Naive B cell (primary cell): ENCODE measurements at places on chromosomes 12 and 14.

GRCh38 chr12:105262461-105263184, 26.6 kb upstream of the APPL2 start:
- H3K4me1 ChIP-seq = peaks cover 11% of the 10 kb centered on the region
- H3K4me3 ChIP-seq = no peak overlapping the region
- H3K27ac ChIP-seq = no peak overlapping the region
- H3K27me3 ChIP-seq = peaks cover 10% of the 10 kb centered on the region

DNA sequence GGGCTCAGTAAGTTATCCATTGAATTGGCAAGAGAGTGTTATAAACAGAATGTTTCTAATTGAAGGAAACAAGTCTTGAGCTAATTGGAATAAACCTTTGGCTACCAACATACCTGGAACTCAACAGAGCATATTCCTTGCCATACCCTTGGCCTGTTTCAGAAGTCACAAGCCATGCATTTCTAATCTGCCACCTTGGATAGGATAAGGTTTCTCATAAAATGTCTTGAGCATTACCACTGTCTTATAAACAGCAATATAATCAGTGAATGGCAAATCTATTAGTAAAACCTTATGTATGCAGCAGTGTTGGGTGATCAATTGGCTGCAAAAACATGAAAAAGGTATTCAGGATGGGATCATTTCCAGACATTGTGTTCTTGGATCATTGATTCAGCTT, 765.2 kb upstream of the SEL1L start:
- no peak overlapping the region for H3K27ac ChIP-seq
- H3K27me3 ChIP-seq = no peaks in the 10 kb centered on the region
- no peak overlapping the region for H3K4me3 ChIP-seq
- H3K36me3 ChIP-seq = no peaks in the 10 kb centered on the region
- no peak for DNase-seq

DNA sequence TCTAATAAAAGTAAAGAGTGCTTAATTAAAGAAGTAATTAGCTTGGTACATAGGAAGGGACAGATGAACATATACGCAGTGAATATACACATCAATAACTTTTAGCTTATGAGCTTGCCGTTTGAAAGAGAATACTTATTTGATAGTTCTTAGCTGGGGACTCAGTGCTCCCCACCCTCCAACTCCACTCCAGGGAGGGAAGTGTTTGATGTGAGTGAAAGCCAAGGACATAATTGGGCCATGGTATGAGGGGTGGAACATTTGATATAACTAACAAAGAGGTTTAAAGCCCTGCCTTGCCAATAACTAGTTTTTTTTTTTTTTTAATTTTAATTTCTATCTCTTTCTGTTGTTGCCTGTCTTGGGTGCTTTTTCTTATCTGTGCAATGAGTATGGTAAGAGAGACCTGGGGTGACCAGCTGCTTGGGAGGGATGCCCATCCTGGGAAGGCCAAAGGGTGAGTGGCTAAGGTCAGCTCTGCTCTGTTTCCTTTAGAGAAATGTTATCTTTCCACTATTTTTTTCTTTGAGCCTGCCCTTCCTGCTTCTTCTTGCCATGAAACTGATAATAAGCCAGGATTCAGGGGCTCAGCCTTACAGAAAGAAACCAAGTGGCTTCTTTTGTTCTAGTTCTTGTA, 132.8 kb upstream of the CPSF6 start:
- H3K4me3 ChIP-seq = no peak overlapping the region
- H3K4me1 ChIP-seq = peaks cover 7% of the 10 kb centered on the region
- no peak overlapping the region for H3K27ac ChIP-seq
- H3K36me3 ChIP-seq = no peaks in the 10 kb centered on the region
- no peak for DNase-seq
- H3K27me3 ChIP-seq = no peaks in the 10 kb centered on the region

- no peaks in the 10 kb centered on the region for H3K36me3 ChIP-seq
- no peaks in the 10 kb centered on the region for H3K4me1 ChIP-seq
- H3K27me3 ChIP-seq = no peaks in the 10 kb centered on the region
- H3K4me3 ChIP-seq = no peak overlapping the region
- H3K27ac ChIP-seq = no peak overlapping the region
Measured at GRCh38 chr12:127133675-127134335, 1133.2 kb upstream of the TMEM132C start.

GRCh38 chr12:54370171-54370730, 6.0 kb upstream of the GPR84 start:
- H3K4me1 ChIP-seq = peaks cover 14% of the 10 kb centered on the region
- no peak for DNase-seq
- no peak overlapping the region for H3K4me3 ChIP-seq
- no peak overlapping the region for H3K27ac ChIP-seq

DNA sequence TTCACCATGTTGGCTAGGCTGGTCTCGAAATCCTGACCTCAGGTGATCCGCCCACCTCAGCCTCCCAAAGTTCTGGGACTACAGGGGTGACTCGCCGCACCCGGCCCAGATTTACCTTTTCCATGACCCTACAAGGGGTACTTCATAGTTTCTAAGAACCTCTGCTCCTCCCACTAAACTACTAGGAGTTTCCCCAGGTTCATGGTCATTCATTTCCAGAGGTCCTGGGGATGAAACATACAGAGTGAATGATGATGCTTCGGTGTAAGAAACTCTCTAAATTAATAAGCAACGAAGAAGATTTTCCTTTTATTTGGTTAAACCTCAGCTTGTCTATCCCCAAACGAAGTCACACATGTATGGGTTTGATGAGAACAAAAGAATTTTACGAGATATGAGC, 56.9 kb downstream of the AMN start:
- H3K4me1 ChIP-seq = peaks cover 1% of the 10 kb centered on the region
- H3K36me3 ChIP-seq = peaks cover 19% of the 10 kb centered on the region
- DNase-seq = no peak
- no peak overlapping the region for H3K4me3 ChIP-seq
- no peaks in the 10 kb centered on the region for H3K27me3 ChIP-seq

GRCh38 chr12:55692631-55693322, 14.9 kb downstream of the ITGA7 start:
- peaks cover 4% of the 10 kb centered on the region for H3K4me1 ChIP-seq
- H3K27ac ChIP-seq = no peak overlapping the region
- H3K27me3 ChIP-seq = no peaks in the 10 kb centered on the region
- H3K36me3 ChIP-seq = no peaks in the 10 kb centered on the region
- DNase-seq = no peak
- no peak overlapping the region for H3K4me3 ChIP-seq

DNA sequence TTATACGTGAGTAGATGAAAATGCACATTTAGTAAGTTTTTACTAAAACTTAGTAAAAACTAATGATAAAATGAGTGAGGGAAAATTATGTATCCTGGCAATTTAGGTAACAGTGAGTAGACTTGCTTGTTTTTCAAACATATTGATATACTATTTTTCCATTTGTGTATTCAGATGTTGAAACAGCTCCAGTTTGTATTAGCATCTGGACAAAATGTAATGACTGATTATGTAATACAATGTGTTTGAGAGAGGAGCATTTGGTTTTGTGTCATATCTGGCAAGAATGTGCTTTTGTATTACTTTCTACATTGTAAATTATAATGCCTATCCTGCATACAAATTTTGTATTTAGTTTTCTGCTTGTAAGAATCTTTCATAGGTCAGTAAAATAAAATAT, 5.6 kb downstream of the CNOT2 start:
- H3K27ac ChIP-seq = no peak overlapping the region
- H3K36me3 ChIP-seq = no peaks in the 10 kb centered on the region
- DNase-seq = no peak
- H3K4me1 ChIP-seq = peaks cover 54% of the 10 kb centered on the region

DNA sequence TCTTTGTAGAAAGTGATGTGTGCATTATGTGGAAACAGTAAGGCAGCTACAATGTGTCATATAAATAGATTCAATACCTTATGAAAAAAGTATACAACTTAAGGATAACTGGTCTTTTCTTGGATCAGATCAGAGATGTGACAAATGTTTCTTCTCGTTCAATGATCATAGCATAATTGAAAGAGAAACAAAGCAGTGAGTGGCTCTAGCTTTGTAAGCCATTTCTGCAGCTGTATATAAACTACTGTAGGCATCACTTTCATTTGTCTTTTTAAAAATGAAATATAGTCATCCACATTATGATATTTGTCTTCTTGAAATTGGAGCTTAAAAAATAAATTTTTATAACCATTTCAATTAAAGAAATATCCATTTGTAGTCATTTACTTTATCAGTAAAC, 63.8 kb upstream of the LMO3 start:
- H3K4me3 ChIP-seq = no peak overlapping the region
- H3K27me3 ChIP-seq = no peaks in the 10 kb centered on the region
- H3K36me3 ChIP-seq = no peaks in the 10 kb centered on the region
- no peak for DNase-seq
- H3K27ac ChIP-seq = no peak overlapping the region

GRCh38 chr12:64670019-64670418, 59.7 kb downstream of the RASSF3 start:
- H3K36me3 ChIP-seq = no peaks in the 10 kb centered on the region
- H3K27me3 ChIP-seq = no peaks in the 10 kb centered on the region
- no peak for DNase-seq
- H3K4me1 ChIP-seq = peaks cover 96% of the 10 kb centered on the region

GRCh38 chr14:56603648-56604047, 24.1 kb downstream of the TMEM260 start:
- DNase-seq = no peak
- no peak overlapping the region for H3K4me3 ChIP-seq
- H3K27ac ChIP-seq = no peak overlapping the region
- no peaks in the 10 kb centered on the region for H3K27me3 ChIP-seq

- DNase-seq = no peak
- no peak overlapping the region for H3K4me3 ChIP-seq
- H3K27ac ChIP-seq = no peak overlapping the region
- peaks cover 20% of the 10 kb centered on the region for H3K27me3 ChIP-seq
- H3K36me3 ChIP-seq = no peaks in the 10 kb centered on the region
- peaks cover 18% of the 10 kb centered on the region for H3K4me1 ChIP-seq
Measured at GRCh38 chr12:52354200-52354599, 13.1 kb downstream of the KRT85 start.

- H3K36me3 ChIP-seq = no peaks in the 10 kb centered on the region
- no peak for DNase-seq
Measured at GRCh38 chr12:105036937-105037649, 47.2 kb downstream of the ALDH1L2 start.

DNA sequence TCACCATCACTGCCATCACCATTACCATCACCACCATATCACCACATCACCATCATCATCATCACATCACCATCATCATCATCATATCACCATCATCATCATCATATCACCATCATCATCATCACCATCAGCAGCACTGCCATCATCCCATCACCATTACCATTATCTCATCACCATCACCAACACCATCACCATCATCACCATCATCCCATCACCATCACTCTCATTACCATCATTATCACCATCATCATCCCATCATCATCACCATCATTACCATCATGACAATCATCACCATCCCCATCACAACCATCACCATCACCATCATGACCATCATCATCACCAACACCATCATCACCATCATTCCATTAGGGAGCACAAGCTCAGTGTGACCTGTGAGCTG, 318.0 kb downstream of the ADGRD1 start:
- DNase-seq = no peak
- no peaks in the 10 kb centered on the region for H3K36me3 ChIP-seq
- H3K4me3 ChIP-seq = no peak overlapping the region
- no peaks in the 10 kb centered on the region for H3K27me3 ChIP-seq

DNA sequence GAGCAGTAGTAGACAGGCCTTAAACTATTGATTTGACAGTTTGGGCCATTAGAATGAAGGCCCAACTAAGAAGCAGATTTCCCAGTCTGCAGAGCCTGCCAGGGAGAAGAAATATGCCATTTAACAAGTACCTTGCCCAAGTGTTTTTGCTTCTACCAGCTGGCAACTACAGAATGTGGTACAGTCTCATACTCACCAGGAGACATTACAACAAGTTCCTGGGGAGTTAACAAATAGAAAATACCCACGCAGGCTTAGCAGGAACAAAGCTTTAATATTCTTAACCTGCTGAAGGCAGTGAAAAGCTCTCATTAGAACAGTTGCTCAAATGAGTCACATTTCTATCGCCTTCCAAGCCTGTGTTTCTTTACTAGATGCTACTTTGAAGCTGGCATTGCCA, 241.0 kb downstream of the TMEM117 start:
- H3K27me3 ChIP-seq = no peaks in the 10 kb centered on the region
- H3K4me3 ChIP-seq = no peak overlapping the region
- no peak overlapping the region for H3K27ac ChIP-seq
- no peaks in the 10 kb centered on the region for H3K36me3 ChIP-seq

GRCh38 chr14:73359445-73359844, 98.9 kb downstream of the NUMB start:
- no peak overlapping the region for H3K27ac ChIP-seq
- H3K36me3 ChIP-seq = no peaks in the 10 kb centered on the region
- H3K4me3 ChIP-seq = no peak overlapping the region
- no peaks in the 10 kb centered on the region for H3K27me3 ChIP-seq
- no peak for DNase-seq

DNA sequence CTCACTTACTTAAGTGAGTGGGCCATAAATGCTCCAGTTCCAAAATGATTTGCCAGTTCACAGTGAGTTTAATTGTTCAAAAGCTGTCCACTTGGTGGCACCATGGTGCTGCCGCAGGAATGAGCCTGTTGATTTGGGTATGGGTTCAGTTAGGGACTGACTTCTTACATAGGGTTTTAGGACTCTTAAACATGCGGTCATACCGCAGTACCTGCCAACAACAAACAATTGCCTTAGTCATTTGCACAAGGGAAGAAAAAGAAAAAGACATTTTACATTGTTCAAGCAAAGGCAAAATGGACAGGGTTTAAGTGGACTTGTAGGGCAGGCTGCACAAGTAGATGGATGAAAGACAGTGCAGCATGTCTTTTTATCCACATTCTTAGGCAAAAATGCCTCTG, 80.0 kb upstream of the DBX2 start:
- no peak overlapping the region for H3K27ac ChIP-seq
- no peaks in the 10 kb centered on the region for H3K4me1 ChIP-seq
- H3K36me3 ChIP-seq = no peaks in the 10 kb centered on the region
- no peak overlapping the region for H3K4me3 ChIP-seq
- no peak for DNase-seq

GRCh38 chr14:101695659-101696058, 65.8 kb upstream of the PPP2R5C start:
- H3K36me3 ChIP-seq = peaks cover 11% of the 10 kb centered on the region
- H3K4me1 ChIP-seq = no peaks in the 10 kb centered on the region
- peaks cover 58% of the 10 kb centered on the region for H3K27me3 ChIP-seq
- no peak overlapping the region for H3K27ac ChIP-seq
- no peak for DNase-seq

GRCh38 chr12:92737855-92738850, 35.4 kb downstream of the PLEKHG7 start:
- no peak for DNase-seq
- no peak overlapping the region for H3K27ac ChIP-seq
- peaks cover 3% of the 10 kb centered on the region for H3K36me3 ChIP-seq
- no peak overlapping the region for H3K4me3 ChIP-seq
- H3K4me1 ChIP-seq = no peaks in the 10 kb centered on the region
- no peaks in the 10 kb centered on the region for H3K27me3 ChIP-seq

GRCh38 chr12:113149361-113150150, at the start of gene CFAP73:
Gene CFAP73, plus strand, starts transcription at chr12:113149724. Its CDS starts 134 bp downstream, at chr12:113149858.
- peaks cover 17% of the 10 kb centered on the region for H3K4me1 ChIP-seq
- no peak for DNase-seq
- peak within 1 kb of the TSS; percentile 26 for H3K27ac ChIP-seq
- H3K4me3 ChIP-seq = no peak within 1 kb of the TSS
- no peaks in the 10 kb centered on the region for H3K36me3 ChIP-seq
- no peaks in the 10 kb centered on the region for H3K27me3 ChIP-seq

GRCh38 chr14:99596071-99596627, 7.9 kb downstream of the CCDC85C start:
- peaks cover 8% of the 10 kb centered on the region for H3K4me1 ChIP-seq
- no peak overlapping the region for H3K4me3 ChIP-seq
- no peak for DNase-seq
- no peaks in the 10 kb centered on the region for H3K27me3 ChIP-seq
- no peak overlapping the region for H3K27ac ChIP-seq
- no peaks in the 10 kb centered on the region for H3K36me3 ChIP-seq

- peaks cover 6% of the 10 kb centered on the region for H3K4me1 ChIP-seq
- H3K27ac ChIP-seq = no peak overlapping the region
- H3K36me3 ChIP-seq = no peaks in the 10 kb centered on the region
Measured at GRCh38 chr14:74552623-74553022, 59.1 kb downstream of the ISCA2 start.
